Pancreas (tissue), 10 donors: ENCODE measurements at places on chromosomes 13 and 19.
A peak's percentile ranks its signal among the peaks of the same experiment; 100 is the strongest.

- DNase-seq = no peak
Measured at GRCh38 chr13:97944396-97945029, 9.0 kb upstream of the IPO5 start.

- DNase-seq = peak; percentile 50
Measured at GRCh38 chr13:34347784-34348573, 530.0 kb downstream of the RFC3 start.

- peak; percentile 38 for DNase-seq
Measured at GRCh38 chr13:32650705-32651311, 64.6 kb downstream of the PDS5B start.

DNA sequence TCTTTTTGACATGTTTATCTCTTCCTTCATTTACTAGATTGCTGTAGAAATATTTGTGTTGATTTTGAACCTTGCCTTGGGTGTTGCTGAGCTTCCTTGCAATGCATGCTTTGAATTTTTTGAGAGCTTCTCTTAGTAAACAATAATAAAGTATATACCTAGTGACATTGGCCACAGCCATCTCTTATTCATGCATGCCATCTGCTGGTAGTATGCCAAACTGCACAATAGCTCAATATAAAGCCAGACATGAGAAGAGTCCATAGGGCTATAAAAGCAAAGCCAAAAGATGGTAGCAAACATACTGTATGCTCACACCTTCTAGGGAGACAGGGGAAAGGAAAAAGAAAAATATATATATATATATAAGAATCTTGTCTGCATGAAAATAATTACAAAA lies 18.9 kb upstream of the ZSCAN5A start:
- no peak for DNase-seq

GRCh38 chr19:5743630-5744029 lies 23.2 kb downstream of the CATSPERD start:
- no peak for DNase-seq

DNA sequence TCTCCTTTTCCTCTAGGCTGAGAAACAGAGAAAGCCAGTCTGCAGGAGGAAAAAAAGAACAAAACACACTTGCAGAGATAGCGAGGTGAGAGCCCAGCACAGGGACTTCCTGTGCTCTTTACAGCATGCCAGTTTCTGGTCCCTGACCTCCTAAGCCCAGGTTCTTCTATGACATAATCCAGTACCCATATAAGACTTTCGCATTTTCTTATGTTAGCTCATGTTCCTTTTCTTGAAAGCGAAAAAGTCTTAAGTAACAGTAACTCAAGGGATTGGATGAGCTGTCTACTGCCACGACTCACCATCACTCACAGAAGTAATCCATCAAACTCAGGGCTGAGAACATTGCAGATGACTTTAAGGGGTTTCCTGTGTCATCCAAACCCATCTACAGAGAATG lies 17.4 kb downstream of the CCDC70 start:
- no peak for DNase-seq
